ENCODE measurements at places on chromosomes 3 and 15.

DNA sequence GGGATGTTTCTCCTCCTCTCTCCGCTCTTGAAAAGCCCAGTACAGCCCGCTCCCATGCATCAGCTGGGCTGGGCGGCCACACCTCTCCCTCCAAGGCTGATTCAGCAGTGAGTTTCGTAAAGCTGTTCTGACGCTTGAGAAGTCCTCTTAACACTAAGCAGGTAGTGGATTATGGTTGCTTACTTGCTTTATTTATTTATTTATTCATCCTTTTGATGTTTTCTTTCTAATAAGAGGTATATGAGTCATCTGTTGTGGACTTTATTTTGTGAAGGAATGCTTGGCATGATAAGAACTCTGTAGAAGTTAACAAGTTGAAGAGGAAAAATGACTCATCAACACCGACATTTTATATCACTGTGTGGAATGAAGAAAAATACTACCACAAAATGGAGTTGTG is 285.0 kb downstream of the SQOR start:
- no peak for DNase-seq

DNA sequence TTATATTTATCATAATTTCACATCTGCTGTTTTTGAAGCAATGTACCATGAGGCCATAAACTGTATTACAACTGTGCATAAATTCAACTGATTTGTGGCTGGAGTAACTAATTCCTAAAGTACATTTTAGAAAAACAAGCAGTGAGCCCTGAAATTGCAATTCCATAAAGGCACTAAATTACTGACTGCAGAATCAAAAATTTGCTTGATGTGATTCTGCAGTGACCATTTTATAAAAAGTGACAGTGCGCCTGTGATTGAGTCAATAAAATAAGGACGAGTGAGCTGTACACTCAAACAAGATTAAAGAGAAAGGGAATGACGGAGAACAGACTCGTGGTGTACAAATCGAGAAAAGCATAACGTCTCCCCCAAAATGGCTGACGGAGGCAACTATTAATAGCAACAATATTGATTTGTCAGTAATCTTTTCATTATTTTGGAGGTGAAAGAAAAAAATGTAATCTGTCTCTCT is 121.4 kb upstream of the MEIS2 start:
- DNase-seq = no peak

DNA sequence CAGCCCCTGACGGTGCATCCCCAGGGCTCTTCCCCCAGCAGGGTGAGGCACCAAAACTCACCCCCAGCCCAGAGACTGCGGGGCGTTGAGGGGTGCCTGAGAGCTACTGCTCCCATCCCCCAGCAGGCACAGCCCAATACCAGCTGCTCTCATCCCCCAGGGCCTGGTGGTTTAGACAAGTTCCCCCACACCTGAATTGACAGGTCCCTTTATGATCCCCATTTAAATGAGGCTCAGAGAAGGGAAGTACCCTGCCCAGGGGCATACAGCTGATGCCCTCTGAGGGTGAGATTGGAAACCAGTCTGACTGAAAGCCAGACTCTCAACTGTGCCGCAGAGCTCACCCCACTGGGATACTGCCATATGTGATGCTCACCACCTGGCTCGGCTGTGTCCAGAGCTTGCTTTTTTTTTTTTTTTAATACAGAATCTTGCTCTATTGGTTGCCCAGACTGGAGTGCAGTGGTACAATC is 20.1 kb downstream of the DUSP7 start:
- no peak for DNase-seq

- DNase-seq = no peak
Observed at GRCh38 chr15:63332367-63333124, 49.1 kb downstream of the CA12 start.

- DNase-seq = no peak
Observed at GRCh38 chr3:178671791-178672190, 135.6 kb downstream of the KCNMB2 start.

- no peak for DNase-seq
Observed at GRCh38 chr3:74420538-74421124, 193.8 kb downstream of the CNTN3 start.

DNA sequence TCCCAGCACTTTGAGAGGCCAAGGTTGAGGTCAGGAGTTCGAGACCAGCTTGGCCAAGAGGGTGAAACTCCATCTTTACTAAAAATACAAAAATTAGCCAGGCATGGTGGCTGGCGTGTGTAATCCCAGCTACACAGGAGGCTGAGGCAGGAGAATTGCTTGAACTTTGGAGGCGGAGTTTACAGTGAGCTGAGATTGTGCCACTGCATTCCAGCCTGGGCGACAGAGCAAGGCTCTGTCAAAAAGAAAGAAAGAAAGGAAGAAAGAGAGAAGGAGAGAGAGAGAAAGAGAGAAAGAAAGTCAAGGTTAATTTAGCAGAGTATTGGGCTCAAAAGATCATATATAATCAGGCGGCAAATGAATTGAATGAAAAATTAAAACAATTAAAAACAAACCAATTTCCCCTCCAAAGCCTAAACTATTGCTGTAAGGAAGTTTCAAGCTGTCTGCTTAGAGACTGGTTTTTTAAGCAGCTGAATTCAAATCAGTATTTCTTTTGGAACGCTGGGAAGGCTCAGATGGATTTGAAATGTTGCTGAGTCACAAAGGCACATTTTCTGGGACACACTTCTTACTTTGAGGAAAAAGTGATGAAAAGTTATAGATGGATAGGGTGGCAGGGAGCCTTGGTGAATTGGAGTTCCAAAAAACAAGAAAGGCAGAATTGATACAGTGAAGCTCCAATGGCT is 81.3 kb upstream of the BHLHE40 start:
- DNase-seq = no peak
